ENCODE measurements at places on chromosomes 7 and 10. TPM values are rescaled to one million over a fixed set of nuclear protein-coding genes. Genes with fewer than 3 reads are reported as not detected.

GRCh38 chr7:98681511-98681910 lies 64.4 kb downstream of the NPTX2 start:
- DNase-seq = no peak

Gene SGCE
- 201 TPM for total RNA-seq

DNA sequence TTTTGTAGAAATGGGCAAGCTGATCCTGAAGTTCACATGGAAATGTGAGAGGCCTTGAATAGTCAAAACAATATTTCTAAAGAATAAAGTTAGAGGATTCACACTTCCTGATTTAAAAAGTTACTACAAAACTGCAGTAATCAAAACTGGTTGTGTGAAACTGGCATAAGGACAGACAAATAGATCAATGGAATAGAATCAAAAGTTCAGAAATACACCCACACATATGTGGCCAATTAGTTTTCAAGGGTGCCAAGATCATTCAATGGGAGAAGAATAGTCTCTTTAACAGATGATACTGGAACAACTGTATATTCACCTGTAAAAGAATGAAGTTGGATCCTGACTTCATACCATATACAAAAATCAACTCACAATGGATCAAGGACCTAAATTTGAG lies 27.7 kb downstream of the DNAJC9 start:
- DNase-seq = no peak

DNA sequence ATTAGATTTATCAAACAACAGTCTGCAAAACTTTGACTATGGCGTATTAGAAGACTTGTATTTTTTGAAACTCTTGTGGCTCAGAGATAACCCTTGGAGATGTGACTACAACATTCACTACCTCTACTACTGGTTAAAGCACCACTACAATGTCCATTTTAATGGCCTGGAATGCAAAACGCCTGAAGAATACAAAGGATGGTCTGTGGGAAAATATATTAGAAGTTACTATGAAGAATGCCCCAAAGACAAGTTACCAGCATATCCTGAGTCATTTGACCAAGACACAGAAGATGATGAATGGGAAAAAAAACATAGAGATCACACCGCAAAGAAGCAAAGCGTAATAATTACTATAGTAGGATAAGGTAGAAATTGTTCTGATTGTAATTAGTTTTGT lies 31.4 kb downstream of the LRRC17 start:
- no peak for DNase-seq

- DNase-seq = no peak
These were observed 72.8 kb upstream of the CACUL1 start for GRCh38 chr10:118827466-118828155.

- DNase-seq = no peak
These were observed 283.0 kb upstream of the KLF6 start for GRCh38 chr10:4067931-4068561.

GRCh38 chr7:69922026-69922803 lies 323.9 kb downstream of the AUTS2 start:
- no peak for DNase-seq

Gene FOXI2
- total RNA-seq = not detected

Gene GRID2IP
- 0.32 TPM for total RNA-seq

Gene OR2A42
- total RNA-seq = 0.42 TPM

- DNase-seq = no peak
These were observed 76.1 kb upstream of the LYZL2 start for GRCh38 chr10:30705625-30706149.

- DNase-seq = no peak
These were observed 63.1 kb upstream of the ASAH2 start for GRCh38 chr10:50314169-50315071.

DNA sequence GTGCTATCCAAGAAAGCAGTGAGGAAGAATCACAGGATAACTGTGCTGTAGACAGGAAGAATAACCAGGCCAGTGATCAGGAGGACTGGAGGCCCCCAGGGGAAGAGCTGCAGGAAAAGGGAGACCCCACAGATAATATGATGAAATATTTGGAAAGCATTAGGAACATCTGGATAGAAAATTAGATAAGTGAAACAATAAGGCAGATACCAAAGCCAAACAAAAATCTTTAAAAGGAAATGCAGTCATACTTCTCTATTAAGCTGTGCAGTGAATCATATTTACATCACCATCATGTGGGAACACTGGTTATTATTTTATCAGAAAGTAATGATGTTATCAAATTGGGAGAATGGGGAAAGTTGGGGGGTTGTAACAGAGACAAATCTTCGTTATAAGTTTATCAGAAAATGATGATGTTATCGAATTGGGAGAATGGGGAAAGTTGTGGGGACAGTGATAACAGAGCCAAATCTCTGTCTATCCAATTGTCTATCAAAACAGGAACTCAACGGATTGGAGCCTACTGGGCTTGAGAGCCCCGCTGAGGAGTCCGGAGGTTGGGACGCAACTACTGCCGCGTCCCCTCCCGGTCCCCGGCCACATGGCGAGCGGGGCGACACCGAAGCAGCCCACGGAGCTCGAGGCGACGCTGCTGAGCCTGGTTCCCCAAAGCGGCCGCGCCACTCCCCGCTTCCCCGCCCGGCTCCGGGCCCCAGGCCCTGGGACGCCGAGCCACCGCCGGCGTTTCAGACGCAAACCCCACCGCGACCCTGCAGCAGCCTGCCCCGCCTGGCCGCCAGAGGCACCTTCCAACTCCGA lies 14.0 kb upstream of the RALA start:
- DNase-seq = no peak

DNA sequence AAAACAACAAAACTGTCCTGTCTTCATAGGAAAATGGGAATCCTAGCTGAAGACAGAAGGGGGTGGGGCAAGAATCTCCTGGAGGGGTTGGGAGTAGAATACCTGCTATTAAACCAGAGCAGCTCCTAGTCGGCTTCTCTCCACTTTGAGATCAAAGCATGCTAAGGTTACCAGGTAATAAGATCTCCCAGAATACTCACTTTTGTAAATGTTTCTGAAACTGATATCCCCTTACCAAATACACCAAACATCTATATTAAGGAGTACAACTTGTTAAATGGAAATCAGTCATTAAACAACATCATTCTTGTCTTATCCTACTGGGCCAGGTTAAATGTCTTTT lies 29.5 kb upstream of the DAGLB start:
- no peak for DNase-seq
